ENCODE measurements at places on chromosomes 6 and 20.

DNA sequence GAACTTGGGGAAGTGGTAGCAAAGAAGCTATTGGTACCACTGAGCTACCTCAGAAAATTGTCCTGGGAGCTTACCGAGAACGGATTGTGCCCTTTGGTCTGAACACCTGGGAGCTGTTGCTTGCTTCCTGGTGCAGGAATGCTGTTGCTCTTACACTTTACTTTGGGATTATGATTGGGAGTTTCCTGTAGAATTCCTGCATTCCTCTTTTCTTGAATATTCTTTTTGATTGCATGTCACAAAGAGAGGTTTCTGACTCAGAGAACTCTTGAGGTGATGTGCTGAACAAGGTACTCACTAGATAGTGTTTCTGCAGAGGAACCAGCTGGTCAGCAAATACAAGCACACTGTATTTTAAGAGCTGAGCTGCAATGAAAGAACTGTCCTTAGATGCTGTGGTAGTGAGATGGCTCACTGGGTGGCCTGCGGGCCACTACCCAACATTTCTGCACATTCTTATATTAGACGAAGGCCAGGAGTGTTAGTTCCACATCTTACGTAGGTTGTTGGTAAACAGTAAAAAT, 35.0 kb downstream of the LRRC1 start:
- DNase-seq: no peak

GRCh38 chr6:125749865-125750691, 646 bp downstream of the HEY2 start:
- no peak for DNase-seq

DNA sequence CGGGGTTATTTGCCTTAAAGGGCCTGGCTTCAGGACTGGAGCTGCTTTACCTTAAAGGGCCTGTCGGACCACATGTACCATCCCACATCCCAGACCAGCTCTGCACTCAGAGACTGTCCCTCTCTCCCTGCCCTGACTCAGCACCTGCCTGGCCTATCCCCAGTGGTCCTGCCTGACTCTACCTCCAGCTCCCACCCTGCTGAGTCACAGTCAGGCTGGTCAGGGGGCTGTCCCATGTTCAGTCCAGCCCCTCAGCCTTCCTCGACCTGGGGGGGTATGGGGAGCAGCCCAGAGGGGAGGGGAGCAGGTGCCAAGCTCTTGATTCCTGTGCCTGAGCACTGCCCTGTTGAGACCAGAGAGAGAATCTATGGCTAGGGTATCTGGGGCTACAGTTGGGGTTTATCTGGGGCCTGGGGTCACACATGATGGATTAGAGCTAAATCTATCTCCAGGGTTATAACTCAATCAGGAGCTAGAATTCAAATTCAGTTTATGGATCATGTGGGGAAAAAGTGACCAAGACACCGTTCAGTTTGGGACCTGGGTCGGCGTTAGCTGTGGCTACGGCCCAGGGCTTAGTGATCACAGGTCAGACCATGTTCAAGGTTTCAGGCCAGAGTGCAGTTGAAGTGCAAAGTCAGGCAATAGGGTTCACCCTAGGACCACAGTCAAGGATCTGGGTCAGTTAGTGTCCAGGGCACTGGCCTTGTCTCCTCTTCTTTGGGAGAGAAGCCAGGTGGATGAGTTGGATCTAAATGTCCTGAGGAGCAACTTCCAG, 9.4 kb upstream of the TRIB3 start:
- DNase-seq: no peak

DNA sequence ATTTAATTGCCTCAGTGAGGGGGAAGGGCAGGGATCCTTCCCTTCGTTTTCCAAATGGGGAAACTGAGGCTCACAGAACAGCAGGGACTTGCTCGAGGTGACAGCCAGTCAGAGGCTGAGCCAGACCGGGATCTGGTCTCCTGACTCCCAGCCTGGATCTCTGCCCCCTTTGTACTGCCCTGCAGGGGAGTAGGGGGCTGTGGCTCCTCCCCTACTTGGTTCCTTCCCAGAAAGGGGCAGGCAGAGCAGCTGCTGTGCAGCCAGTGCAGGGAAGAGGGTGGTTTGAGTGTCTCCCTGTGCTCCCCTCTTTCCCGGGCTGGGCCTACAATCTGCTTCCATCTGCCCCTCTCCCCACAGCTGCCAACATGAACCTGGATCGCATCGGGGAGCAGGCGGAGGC, 37.6 kb downstream of the UQCC2 start:
- DNase-seq: no peak

DNA sequence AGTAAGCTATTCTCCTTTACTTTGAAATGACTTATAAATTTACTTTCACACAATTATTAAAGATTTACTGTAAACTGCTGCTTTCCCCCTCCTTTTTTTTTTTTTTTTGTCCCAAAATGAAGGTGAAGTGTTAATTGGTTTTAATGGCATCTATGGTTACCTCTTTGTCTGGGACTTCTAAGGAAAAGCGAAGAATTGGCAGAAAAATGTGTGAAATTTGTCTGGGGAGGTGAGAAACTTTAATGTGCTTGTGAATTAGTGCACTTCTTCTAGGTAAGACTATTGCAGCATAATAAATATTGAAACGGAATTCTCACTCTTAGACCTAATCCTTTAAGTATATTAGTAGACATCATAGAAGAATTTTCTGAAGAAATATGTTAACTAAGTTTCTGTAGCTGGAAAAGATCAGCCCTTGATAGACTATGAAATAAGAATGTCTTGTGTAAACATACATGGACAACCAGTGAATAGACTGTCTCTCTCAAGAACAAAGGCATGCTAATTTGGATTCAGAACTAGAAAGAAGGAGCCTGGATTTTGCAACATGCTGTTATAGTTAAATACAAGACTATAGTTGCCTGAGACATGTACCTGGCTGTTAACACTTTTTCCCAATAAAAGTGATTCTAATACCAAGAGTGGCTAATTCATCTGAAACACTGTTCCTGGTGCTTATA, 23.9 kb downstream of the FLRT3 start:
- DNase-seq: no peak

- DNase-seq: no peak
These were observed 89.2 kb downstream of the RSPH3 start for GRCh38 chr6:158910484-158911440.

- DNase-seq: no peak
These were observed 28.5 kb upstream of the SCUBE3 start for GRCh38 chr6:35185302-35185681.

DNA sequence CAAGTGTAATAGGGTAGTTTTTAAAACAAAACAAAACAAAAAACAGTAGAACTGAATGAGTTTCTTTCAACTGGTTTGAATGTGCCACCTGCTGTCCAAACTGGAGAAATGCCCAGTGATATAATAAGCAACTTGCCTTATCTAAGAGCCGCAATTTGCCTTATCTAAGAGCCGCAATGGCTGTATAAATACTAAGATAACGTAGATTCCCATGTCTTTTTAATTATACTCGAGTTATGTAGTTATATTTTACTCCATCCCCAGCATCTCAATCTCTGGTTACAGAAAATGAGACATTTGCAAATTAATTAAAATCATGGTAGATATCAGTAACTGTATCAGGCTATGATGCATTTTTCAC, 67.2 kb downstream of the RPP40 start:
- DNase-seq: no peak

DNA sequence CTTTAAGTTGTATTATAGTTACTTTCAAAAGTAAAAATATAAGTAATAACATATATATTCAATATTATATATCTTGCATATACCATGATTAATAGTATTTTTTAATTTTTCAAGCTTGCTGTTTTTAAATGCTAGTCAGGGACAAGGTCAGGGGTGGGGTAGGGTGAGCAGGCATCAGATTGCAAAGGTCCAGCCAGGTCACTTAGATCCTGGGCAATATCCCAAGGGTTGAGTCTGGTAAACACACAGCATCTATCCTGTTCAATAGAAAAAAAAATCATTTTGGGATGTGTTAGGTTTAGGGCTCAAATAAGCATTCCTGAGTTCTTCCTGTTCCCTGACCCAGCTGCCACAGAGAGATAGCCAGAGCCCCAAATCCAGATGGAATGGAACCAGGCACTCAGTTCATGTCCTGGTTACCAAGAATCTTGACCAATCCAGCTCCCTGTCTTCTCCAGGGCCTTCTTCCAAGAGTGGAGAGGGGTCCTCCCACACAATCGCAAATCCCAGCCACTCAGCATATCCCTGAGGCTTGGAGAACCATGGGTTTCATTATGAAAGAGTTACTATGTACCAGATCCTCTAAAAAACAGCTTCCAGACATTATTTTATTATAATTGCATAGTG, 134.9 kb upstream of the TOP1 start:
- DNase-seq: no peak

DNA sequence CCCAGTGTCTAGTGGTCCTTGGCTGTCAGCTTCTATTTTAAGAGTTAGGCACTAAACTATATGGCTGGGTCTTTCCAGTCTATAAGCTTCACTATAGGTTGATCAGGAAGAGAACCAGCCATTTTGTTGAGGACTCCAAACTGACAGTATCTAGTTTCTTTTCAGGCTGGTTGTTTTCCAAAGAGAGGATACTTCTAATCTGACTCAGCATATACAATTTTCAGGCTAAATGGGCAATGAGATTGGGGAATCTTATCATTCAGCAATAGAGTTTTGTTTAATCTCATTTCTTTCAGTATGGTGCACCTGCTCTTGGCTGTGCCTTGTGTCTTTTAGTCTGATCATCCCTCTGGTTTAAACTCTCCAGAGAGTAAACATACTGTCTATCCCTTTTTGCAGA, 20.4 kb upstream of the CTAGE9 start:
- no peak for DNase-seq

- DNase-seq: no peak
These were observed 73.8 kb downstream of the PRKN start for GRCh38 chr6:162653808-162654207.

- no peak for DNase-seq
These were observed 26.5 kb downstream of the SULF2 start for GRCh38 chr20:47758517-47759450.

DNA sequence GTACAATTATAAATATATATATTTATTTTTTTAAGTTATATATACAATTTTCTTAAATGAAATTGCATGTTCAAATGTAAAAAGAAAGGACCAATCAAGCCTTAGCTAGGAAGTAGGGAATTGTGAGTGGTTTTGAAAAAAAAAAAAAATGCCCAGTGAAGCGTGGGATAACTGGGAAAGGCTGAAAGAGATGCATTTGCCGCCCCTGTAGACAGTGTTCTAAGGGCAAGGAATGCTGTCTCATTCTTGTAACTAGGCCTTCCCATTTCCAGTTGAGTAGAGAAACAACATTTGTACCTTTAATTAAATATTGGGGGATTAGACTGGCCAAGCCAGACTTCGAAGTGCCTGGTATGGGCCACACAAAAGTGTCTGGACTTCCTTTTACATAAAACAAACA, 430.1 kb upstream of the SLC35B3 start:
- DNase-seq: no peak

GRCh38 chr20:44470327-44470726, 5.3 kb upstream of the TTPAL start:
- no peak for DNase-seq

DNA sequence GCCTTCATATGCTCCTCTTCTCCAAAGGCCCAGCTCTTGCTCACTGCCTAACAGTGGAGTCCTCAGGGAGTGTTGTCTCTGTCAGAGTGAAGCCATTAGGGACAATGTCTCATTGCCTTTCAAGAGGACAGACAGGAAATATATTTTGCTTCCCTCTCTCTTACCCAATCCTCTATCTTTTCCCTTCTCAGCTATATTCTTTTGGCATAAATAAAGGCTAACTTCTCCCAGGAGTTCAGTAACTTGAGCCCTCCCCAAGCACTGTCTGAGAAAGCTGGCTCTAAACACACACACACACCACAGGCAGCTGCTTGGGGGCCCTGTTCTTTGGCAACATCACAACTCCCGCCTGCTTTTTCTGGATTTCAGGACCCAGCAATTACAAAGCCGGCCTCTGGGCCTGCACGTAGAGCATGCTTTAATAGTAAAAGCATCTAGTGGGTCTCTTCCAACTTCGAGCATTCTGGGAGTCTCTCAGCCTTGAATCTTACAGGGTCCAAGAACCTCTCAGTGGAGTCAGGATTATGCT, 34.7 kb upstream of the LAMA4 start:
- no peak for DNase-seq

- no peak for DNase-seq
These were observed 103.9 kb upstream of the FOXP4 start for GRCh38 chr6:41442352-41442672.

- no peak for DNase-seq
These were observed 129.4 kb downstream of the TRIM27 start for GRCh38 chr6:28794175-28795002.

DNA sequence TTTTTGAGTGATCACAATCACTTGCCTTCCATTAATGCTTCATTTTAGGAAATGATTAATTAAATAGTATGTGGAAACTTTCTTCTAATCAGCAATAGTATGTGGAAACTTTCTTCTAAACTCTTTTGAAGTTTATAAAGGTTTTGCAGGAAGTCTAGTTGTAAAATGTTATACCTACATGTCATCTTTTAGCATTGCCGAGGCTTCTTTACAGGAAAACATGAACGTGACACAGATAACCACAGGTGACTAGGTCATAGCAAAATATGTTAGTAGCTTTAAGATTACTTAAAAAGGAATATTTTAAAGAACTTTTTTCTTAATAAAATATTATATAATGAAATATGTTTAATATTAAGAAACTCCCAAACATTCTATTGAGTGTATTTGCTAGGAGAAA, 56.8 kb downstream of the SMAP1 start:
- no peak for DNase-seq

GRCh38 chr20:14210146-14210545, 127.3 kb downstream of the FLRT3 start:
- DNase-seq: no peak

DNA sequence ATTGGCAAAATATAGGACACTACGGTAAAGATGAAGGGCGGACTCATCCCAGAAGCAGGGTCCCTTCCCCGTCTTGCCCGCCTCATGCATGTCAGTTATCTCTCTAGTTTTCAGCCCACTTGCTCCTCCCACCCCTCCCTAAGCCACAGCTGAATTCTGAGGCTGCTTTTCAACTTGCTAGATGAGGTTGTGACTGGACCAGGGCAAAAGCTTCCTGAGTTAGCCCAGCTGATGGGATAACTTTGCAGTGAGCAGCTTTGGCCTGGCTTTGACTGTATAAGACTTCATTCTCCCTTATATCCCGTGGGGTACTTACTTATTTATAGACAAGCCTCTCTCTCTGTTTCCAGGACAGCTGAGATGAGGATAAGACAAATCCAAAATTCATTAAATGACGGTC, 23.2 kb downstream of the GHRH start:
- no peak for DNase-seq

DNA sequence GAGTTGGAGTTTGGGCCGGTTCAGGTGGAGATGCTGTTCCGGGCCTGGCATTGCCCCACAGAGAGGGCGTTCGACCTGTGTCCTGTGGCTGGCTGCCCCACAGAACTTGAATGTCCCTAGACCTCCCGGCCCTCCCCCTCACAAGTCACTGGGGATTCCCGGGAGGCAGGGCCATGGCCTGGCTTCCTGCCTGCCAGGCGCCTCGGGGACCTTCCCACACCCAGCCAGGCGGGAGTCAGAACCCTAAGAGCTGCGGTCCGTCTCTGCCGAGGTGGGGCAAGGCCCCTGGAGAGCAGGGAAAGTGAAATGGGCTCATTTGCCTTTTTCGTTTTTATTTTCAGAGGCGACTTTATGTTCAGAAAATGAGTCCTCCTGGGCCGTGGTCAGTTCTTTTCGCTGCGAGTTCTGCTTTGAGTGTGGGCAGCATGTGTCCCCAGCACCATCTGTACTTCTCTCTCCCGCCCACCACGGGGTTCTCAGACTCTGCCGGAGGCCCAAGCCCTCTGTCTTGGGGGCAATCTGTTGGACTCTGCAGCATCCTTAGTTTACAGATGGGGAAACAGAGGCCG, 8.5 kb downstream of the RBM38 start:
- no peak for DNase-seq

Data from glomerular endothelial cell (primary cell).